EH (cell line): ENCODE measurements at places on chromosomes 1 and 21.

- no peak for DNase-seq
These were observed 55.7 kb downstream of the PRKCZ start for GRCh38 chr1:2105781-2106524.

- DNase-seq = peak; percentile 90
These were observed 75.5 kb downstream of the HIVEP3 start for GRCh38 chr1:41842993-41843755.

GRCh38 chr1:51306950-51307349, 23.4 kb downstream of the TTC39A start:
- no peak for DNase-seq

- no peak for DNase-seq
These were observed 2110.6 kb downstream of the MRPL39 start for GRCh38 chr21:23496729-23497128.

DNA sequence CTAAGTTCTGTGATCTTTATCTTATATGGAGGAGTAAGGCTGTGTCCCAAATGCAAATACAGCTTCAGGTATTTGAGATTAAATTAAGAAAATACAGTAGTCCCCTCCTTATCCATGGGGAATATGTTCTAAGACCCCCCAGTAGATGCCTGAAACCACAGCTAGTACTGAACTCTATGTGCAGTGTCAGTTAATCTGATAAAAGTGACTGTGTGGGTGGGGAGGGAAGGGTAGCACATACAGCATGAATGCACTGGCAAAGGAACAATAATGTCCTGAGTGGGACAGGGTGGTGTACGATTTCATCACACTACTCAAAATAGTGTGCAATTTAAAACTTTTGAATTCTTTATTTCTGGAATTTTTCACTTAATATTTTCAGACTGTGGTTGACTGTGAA, 83.1 kb downstream of the HS2ST1 start:
- no peak for DNase-seq

DNA sequence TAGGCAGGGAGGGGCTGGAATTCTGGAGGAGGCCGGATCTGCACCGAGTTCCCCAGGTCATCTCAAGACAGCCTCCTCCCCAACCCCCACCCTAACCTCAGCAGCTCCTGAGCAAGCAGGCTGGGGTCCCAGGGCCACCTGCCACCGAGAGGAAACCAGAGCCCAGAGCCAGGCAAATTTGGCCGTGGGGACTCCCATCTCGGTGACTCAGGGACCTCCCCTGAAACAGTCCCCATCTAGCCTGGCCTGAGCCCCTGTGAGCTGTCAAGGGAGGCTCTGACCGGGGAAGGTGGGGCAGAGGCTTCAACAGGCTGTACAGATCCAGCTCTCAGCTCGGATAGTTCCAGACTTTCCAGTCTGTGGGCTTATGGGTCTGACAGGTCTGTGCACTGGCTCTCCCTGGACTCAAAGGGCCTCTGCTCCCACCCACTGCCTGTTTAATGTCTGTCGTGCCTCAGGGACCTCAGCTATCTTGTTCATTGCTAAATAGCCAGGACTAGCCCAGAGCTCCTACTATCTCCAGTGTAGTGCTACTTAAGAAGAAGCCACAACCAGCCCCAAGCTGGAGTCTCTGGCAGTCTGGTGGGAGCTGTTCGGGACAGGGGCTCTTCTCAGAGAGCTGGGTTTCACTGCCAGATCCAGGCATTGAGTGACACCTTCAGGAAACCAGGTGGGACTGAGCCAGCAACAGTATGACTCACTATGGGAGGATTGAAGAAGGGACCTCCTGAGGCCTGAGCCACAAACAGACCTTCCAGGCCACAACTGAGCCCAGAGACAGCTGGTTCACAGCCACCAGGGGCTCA, 25.6 kb downstream of the MATN1 start:
- peak; percentile 38 for DNase-seq

GRCh38 chr1:237677979-237678378, 212.7 kb downstream of the ZP4 start:
- DNase-seq = peak; percentile 16

DNA sequence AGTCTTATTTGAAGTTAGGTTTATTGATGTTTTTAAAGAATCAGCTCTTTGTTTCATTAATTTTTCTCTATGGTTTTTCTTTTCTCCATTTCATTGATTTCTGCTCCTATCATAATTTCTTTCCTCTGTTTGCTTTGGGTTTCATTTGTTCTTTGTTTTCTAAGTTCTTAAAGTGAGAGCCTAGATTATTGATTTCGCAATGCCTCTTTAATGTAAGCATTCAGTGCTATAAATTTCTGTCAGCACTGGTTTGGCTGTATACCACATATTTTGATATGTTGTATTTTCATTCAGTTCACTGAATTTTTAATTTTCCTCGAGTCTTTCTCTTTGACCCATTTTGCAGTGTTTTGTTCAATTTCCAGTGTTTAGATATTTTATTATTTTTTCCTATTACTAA, 68.7 kb downstream of the DNAH14 start:
- DNase-seq = no peak

GRCh38 chr1:230310381-230311163, 115.6 kb downstream of the PGBD5 start:
- DNase-seq = peak; percentile 76

DNA sequence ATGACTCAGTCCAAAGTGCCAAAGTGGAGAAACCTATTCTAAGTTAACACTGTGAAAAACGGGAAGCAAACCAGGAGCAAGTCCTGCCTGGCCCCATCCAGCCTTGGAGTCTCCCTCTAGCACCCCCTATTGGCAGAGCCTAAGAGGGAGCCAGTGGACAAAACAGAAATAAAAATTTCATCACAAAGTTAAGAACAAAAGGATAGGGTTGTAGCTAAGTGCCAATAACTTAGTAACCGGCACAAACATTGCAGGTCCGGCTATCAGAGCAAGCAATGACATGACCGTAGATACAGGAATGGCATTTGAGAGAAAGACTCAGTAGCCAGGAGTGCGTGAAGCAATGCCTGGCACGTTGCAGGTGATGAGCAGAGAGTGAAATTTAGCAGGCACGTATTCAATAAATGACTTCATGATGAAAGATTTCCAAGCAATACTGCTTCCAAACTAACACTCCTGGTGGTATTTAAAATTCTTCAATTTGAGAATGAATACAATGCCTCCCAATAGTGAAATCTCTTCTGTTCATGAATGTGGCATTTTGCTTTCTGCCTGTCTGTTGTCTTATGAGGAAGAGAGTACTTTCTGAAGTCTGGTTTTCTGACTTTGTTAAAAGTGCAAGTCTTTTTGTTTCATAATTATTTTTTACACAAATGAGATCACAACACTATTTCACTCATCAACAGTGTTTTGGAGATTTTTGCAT, 391.0 kb downstream of the OMA1 start:
- DNase-seq = peak; percentile 18

DNA sequence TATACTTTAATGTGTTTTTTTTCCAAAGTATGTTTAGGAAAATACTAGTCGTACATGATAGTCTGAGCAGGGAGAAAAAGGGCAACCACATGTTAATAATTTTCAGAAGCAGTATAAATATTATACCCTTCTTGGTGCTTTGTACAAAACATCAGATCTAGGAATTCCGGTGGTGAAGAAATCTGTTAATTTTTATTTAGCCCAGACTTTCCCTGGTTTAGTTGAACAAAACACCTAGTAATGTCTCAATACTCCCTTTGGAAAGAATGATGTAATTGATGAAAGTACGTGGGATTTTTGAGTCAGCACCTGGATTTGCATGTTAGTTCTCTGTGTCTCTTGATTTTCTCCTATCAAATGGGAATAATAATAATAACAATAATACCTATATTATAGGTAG, 38.4 kb upstream of the KCNK2 start:
- DNase-seq = no peak

DNA sequence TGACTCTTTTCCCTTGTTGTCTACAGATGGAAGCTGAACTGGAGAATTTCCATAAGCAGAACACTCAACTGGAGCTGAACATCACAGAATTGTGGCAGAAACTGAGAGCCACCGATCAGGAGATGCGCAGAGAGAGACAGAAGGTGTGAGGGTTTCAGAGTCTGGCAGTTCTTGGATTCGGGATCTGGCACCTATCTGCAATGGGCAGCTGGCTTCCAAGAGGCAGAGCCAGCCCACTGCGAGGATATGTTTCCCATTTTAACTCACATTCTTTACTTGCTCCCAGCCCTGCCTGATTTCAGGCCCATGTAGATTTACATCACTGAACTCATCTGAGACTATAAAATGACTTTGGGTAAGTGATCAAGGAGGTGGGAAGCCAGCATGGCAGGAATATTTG, 37.3 kb upstream of the TMEM125 start:
- DNase-seq = peak; percentile 46

DNA sequence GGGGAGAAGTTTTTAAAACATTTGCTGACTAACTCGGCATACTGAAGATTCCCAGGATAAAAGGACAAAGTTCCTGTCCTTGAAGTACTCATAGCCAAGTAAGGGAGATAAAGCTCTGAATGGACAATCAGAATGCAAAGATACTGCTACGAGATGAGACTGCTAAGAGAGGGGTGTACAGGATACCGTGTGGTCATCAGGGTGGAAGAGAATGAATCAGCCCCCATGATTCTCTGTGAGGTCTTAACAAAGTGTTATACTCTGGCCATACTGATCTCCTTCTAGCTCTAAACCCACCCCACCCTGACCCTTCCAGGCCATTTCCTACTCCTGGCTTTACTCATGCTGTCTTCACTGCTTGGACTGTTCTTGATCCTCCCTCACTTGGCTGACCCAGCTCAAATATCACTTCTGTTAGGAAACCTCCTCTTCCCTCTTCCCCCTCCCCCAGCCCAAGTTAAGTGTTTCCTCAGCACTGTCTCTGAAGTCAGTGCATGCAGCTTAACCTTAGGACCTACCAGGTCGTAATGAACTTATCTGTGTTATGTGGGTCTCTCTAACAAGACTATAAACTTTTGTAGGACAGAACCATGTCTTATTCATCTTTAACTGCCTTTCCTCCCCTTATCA, 15.8 kb upstream of the MAGOH start:
- DNase-seq = peak; percentile 76

- no peak for DNase-seq
These were observed 36.3 kb upstream of the AHCYL1 start for GRCh38 chr1:109948285-109948630.

DNA sequence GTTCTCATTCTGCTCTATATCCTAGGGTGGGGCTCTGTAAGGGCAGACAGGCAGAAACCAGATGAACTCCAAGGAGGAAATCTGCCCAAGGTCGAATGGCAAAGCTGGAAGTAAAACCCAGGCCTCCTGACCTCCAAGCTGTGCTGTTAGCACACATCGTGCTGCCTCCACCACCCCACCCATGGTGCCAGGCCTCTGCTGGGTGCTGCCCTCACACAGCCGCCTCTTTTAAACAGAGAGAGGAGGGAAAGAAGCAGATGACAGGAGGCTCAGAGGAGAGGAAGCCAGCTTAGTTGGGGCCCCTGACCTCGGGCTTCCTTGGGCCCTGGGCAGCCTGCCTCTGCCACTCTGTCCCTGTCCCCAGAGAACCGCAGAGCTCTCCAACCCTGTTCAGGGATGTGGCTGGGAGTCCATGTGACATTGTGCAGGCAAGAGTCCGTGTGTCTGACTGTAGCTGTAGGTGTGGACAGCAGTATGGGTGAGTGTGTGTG, 1.1 kb downstream of the SYNC start:
- DNase-seq = peak; percentile 43

- no peak for DNase-seq
These were observed 54.4 kb downstream of the COL18A1 start for GRCh38 chr21:45459171-45460010.

DNA sequence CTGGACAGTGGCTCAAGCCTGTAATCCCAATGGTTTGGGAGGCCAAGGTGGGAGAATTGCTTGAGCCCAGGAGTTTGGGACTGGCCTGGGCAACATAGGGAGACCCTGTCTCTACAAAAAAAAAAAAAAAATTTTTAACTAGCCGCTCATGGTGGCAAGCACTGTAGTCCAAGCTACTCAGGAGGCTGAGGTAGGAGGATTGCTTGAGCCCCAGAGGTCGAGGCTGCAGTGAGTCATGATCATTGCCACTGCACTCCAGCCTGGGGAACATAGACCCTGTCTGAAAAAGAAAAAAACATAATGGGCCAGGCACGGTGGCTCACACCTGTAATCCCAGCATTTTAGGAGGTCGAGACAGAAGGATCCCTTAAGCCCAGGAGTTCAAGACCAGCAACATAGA, 5.3 kb downstream of the SPATC1L start:
- no peak for DNase-seq

- peak; percentile 67 for DNase-seq
These were observed 17.3 kb downstream of the CA6 start for GRCh38 chr1:8962812-8963530.

DNA sequence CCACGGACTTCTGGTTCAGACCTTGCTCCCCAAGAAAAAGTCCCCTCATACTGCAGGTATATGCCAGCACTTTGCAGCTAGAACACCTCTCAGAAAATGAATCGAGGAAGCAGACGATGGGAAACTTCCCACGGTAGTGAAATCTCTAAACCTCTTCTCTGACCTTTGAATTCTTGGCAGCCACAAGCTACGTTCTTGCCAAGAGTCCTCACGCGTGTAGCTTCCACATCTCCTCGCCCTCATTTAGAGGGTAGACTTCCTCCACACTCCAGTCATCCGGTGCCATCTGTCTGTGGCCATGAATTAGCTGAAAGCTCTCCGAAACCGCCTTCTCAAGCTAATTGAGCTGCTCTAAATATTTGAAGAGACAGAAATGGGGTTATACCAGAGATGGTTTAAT, 127.8 kb downstream of the RGS7 start:
- DNase-seq = peak; percentile 10

DNA sequence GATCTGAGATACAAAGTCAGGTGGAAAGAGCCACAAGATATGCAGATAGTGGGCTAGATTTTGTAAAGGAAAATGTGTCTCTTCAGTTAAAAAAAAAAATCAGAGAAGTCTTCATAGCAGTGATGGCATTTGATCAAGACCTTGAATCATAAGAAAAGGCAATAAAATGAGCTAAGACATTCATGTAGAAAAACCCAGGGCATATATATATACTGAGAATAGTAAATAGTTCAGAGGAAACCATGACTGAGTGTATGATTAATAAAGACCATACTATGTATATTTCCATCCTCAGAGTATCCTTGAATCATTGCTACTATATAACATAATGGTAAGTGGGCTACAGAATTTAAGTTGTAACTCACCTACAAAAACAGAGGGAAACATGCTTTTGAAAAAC, 321.7 kb upstream of the NR5A2 start:
- no peak for DNase-seq

GRCh38 chr1:114104949-114105348, 48.7 kb downstream of the SYT6 start:
- no peak for DNase-seq

DNA sequence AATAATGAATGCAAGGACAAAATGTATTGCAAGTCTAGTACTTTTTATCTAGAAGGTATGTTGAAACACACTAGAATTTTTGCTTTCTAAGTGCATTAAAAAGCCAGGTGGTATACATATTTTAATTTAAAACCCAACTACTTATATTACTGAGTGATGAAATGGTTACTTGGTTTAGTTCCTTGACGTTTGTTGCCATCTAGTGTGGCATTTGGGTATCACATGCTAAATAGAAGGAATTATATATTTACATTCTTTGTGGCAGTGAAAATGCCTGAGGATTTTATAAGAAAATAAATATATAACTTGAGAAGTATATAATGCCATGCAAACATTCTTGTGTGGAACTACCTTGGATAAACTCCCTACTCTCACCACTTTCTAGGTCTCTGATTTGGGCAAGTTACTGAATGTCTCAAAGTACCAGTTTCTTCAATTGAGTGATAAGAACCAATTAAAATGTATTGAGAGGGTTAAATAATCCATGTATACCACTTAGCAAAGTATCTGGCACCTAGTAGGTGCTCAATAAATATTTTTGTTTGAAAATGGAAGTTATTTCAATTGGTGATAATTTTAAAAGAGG, 69.6 kb downstream of the SDCCAG8 start:
- peak; percentile 73 for DNase-seq

GRCh38 chr1:17230671-17231310, 18.1 kb upstream of the PADI3 start:
- no peak for DNase-seq
